Fibroblast of skin of back (primary cell): ENCODE measurements at places on chromosomes 3 and 15.

DNA sequence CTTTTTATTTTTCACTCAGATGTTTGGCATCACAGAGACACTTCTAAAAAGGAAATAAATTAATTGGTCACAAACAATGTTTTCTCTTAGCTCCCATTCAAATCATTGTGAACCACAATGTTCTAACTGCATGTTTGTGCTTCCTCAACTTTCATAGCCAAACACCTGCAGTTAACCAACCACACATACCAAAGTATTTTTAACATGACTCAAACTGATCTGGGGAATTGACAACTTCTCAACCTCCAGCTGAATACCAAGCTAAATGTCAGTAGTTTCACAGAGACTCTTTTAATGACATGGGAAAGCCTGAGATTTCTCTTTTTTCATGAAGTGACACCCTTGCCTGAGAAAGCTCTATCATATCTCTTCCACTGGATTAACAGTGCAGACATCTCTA, 217.9 kb upstream of the MME start:
- DNase-seq = peak; percentile 24

DNA sequence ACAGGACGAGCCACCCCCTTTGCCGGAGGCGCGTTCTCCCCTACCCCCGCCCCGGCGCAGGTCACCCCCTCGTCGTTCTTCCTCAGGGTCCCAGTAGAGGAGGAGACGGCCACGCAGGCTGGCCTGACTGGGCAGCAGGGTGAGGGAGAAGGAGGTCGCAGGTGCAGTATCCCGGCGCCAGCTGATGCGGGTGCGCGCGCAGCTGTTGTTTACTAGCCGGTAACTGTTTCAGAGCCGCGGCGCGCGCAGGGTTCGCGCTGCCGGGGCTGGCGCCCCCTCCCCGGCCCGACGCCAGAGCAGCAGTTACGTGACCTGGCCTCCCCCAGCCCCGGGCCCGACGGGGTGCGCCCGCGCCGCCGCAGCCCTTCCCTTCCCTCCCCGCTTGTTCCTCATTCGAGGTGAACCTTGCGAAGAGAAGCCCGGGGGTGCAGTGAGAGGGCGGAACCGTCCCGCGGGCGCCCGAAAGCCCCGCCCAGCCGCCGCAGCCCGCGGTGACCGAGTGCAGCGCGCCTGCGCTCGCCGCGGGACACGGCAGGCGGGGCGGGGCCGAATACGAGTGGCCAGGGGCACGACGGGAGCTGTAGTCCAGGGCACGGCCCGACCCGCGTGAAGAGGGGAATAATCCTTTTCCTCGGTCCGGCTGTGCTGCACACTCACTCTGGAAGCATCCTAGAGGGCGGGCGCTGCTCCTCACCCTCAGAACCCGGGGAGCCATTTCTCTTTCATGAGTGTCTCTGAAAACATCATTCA, at the start of gene SLC12A6:
Gene SLC12A6 (minus strand): TSS at position 225 of the 750 bp plus-strand sequence. CDS start 1,101 bp downstream, outside the sequence.
- DNase-seq = peak; percentile 96

GRCh38 chr3:142434503-142434902, 13.3 kb downstream of the XRN1 start:
- no peak for DNase-seq

DNA sequence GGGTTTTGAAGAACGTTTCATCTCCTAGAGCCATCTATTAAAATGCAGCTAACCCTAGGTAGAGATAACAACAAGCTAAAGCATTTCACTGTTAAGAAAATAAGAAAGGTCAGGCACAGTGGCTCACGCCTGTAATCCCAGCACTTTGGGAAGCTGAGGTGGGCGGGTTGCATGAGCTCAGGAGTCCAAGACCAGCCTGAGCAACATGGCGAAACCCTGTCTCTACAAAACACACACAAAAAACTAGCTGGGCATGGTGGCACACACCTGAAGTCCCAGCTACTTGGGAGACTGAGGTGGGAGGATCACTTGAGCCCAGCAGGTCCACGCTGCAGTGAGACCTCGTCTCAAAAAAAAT, 5.4 kb upstream of the TBC1D5 start:
- no peak for DNase-seq

DNA sequence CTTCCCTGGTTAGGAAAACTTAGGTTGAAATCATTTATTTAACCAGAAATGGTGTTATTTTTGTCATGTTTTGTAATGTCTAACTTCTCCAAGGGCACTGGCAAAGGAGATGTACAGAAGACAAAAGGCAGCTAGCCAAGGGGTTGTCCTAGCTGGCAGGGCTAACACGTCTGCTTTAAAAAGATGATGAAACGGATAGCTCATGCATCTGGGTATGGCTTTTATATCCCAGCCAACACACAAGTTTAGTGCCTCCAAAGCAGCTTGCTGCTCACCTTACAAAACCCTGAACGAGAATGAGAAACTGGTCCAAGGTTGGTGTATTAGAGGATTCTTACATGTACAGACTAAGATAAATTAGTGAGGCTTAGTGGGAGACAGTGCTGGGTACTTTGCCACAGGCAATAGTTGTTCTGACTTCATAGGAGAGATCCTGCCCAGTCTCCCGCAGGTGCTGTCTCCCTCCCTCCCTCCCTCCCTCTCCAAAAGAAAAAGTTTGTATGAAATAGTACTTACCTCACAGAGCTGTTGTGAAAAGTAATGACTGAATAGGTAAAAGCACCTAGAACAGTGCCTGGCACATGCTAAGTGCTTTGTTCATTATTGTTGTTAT, 47.8 kb downstream of the KCNMB2 start:
- DNase-seq = no peak
